ENCODE measurements at places on chromosomes 1 and 21. TPM values are rescaled to one million over a fixed set of nuclear protein-coding genes. Genes with fewer than 3 reads are reported as not detected.

ROR1 gene
- total RNA-seq = 9.1 TPM

KCNA2 gene
- not detected for total RNA-seq

ELF3 gene
- total RNA-seq = 2.3 TPM

COQ8A gene
- 4.1 TPM for total RNA-seq

LAPTM5 gene
- not detected for total RNA-seq

TFF3 gene
- not detected for total RNA-seq

CHI3L1 gene
- total RNA-seq = 339 TPM

AVPR1B gene
- not detected for total RNA-seq

GJA5 gene
- 0.59 TPM for total RNA-seq

OR2T2 gene
- not detected for total RNA-seq

ITLN2 gene
- not detected for total RNA-seq

SUSD4 gene
- total RNA-seq = under 0.01 TPM

TAL1 gene
- total RNA-seq = under 0.01 TPM
